Smooth muscle cell of the brain vasculature (primary cell): ENCODE measurements at places on chromosomes 2 and 18.
A peak's percentile ranks its signal among the peaks of the same experiment; 100 is the strongest.

DNA sequence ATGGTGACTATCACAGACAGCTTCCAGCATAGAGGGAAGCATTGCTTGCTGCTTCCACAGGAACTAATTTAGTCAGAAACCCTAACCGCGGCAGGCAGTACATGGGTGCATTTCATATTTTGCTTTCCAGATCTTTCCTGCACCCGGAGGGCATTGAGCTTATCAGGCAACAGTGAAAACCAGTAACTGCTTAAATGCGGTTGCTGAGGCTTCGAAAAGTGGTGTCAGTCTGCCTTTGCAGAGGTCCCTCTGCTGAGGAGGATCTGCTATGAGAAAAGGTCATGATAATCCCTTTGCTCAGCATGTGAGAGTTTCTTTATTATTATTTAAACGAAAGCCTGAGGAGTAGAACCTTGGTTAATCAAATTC is 44.6 kb upstream of the ROCK2 start:
- DNase-seq = no peak

GRCh38 chr2:163974766-163975165 is 239.0 kb upstream of the FIGN start:
- no peak for DNase-seq

DNA sequence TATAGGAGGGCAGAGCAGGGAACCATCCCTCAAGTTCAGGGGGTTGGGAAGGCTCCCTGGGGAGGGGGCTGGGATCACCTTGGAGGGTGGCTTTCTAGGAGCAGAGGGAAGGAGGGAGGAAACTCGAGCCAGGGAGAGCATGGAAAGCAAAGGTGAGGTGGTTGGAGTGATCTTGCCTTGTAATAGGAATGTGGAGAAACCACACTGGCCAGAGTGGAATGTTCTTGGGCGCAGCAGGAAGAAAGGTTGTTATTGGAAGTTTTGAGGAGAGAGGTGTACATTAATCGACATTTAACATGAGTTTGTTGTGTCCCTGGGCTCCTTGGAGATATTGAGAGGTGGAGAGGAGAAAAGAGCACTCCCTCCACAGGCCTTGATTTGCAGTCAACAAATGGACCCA is 272.2 kb downstream of the PRKCE start:
- no peak for DNase-seq

DNA sequence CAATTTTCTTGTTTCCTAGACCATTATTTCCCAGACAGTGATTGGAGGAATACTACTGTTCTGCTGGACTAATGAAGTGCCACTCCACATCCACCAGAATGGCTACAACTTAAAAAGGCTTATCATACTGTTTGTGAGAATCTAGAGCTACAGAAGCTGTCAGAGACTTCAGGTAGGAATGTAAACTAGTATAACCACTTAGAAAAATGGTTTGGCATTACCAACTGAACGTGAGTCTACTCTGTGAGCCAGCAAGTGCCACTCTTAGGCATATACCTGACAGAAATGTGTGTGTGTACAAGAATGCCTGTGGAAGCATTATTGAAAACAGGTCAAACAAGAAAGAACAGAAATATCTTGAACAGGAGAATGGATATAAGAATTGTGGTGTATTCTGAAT is 4.2 kb upstream of the SCN3A start:
- no peak for DNase-seq

DNA sequence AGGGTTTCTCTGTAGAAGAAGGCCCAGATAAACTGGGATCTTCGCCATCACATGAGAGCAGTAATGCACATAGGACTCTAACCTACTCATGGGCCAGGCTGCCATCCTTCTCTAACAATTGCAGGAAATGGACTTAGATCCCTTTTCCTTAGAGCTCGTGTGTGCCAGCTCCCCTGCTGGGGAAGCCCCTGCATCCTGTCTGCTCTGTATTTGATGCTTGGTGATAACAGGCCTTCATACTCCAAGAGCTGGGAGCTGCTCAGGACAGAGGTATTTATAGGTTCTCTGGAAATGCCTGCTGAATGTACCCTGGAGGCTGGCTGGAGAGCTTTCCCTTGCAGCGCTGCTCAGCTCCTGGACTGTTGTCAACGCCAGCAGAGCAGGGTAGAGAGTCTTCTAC is 249.6 kb downstream of the MTX2 start:
- DNase-seq = no peak

DNA sequence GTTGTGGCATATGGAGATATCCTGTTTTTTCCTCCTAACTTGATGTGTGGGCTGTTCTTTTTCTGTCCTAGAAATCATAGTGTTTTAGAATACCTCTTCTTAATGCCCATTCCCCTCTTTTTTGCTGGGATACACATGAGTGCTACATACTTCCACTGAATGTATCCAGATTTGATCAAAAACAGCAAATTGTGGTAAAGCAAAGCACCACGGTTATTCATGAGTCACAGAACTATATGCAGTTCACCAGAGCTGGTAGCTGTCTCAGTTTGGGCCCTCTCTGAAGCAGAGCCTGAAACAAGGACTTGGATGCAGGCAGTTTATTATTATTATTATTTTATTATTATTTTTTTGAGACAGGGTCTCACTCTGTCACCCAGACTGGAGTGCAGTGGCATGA is 69.9 kb upstream of the CTLA4 start:
- DNase-seq = no peak

DNA sequence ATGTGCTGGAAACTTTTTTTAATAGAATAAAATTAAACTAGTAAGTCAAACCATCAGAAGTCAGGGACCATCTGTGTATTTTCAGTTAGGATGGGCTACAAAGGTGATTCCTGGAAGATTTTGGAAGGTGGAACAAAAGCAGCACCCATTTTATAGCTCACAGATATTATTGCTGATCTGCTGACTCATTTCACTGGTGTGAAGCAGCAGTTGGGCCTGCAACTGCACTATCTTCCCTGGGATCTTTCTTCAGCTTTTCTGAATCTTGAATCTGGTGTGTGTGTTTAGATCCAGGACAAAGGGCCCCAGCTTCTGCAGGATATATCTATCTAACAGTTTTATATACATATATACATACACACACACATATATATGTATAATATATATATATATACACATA is 35.6 kb upstream of the BCL11A start:
- no peak for DNase-seq

DNA sequence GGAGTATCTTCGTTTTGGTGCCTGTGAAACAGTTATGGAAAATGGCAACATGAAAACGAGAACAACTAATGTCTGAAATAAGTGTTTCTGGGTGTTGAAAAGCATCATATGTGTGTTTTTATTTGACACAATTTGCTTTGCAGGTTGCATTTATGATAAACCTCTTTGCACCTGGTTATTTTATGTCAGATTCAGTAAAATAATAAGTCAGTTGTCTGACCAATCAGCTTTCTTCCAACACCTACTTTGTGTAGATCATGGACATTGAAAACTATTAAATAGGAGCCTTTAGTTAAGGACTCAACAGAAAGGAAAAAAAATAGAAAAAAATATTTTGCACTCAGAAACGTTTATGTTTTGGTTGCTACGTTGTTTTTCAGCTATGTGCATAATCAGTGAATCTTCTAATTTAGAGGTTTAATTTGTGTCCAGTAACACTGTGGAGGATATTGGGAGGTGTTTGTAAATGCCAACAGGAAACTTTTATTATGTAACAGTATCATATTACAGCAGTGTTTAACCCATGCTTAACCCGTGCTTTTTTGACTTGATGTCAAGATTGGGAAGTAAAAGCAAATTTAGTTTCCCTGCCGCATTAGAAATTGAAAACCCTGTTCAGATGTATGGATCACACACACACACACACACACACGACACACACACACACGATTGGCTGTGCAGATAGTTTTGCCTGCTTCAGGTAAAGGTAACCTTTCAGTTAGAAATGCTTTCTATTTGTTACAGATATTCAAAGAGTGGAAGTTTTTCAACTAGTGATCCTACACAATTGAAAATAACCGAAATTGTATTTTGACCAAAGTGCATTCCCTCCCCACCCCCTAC is 2.6 kb downstream of the PKP4 start:
- DNase-seq = no peak

- peak; percentile 26 for DNase-seq
Measured at GRCh38 chr18:62526098-62527025, 3.5 kb downstream of the ZCCHC2 start.

GRCh38 chr18:7535436-7536205 is 31.5 kb upstream of the PTPRM start:
- DNase-seq = no peak

DNA sequence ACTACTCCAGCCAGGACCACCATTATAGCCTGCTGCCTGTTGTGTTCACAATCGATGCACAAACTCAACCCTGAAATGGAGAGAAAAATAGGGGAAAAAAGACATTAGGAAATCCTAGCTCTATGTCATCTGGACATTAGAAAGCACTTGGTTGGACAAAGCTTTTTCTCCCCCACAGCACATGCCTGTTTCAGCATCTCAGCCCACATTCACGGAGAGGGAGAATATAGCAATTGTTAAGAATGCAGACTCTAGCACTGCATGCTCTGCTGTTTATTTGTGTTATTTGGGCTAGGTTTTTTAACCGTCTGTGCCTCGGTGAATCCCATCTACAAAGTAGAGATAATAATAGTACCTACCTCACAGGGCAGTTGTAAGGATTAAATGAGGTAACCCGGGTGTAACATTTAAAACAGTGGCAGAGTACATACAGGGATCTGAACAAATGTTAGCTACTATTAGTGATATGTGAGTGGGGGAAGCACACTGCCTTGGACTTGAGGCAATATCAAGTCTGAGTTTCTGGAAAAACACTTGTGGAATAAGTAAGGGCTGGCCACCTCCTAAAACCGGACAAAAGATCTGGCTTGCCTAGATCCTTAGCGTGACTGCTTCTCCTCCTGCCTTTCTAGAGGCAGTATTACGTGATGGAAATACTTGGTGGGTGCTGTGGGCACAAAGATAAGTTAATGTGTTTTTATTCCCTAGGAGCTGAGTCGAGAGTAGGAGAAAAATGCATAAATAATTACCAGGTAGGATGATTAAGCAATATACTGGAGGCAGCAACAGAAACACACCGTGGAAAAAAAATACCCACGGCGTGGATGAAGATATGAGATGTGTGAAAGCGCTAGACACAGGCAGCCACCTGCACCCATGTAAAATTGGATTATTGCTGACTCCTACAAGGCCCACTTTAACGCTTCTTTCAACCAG is 1.0 kb upstream of the PPP1CB start:
- no peak for DNase-seq

DNA sequence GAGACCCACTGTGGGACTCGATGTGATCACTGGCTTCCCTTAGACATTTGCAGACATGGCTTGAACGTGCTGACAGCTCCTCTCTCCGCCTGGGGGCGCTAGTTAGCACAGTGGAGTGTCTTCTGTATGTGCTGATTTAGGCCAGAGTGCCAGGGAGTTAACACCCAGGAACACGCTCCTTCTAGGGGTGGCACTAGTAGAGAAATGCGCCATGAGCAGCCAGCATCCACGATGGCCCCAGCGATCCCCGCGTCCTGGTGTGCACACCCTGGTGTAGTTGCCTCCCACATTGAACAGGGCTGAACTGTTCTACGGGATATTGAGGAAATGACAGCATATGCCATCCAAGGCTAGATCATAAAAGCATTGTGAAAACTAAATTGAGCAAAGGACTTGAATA is 11.4 kb upstream of the NMUR1 start:
- DNase-seq = no peak

DNA sequence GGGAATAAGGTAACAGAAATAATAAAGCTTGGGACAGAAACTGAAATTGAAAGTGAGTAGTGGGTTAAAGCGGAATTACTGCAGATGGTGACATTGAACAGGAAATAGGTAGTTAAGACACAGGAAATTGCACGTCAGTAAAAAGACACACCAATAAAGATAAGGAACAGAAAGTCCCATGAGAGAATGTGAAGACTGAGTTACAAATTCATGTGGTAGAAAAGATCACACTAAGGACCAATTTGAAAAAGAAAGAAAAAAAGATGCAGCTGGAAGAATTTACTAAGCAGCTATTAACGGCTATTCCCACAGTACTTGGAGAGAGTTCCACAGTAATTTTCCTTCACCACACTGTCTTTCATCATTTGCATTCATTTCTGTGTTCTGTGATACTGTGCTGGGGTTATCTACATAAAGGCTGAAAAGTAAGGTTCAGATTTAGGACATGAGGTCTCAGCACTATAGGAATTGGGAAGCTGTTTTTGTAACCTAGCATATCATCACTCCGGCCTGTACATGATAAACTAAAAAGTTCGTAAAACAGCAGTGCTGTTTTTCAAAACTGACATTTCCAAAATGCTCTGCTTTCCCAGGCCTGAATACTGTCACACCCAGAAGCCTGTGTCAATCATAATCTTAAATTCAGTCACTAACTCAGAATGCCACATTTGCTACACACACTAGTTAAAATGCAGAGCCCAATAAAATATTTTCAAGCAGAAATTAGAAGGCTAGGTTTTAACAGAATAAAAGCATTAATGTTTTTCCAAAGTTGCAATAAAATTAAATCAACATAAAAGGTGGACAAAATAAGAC is 42.9 kb downstream of the SRBD1 start:
- no peak for DNase-seq
